Ovary (tissue), 10 donors: ENCODE measurements at places on chromosomes 1 and 21. TPM values are rescaled to one million over a fixed set of nuclear protein-coding genes. Genes with fewer than 3 reads are reported as not detected.

DNA sequence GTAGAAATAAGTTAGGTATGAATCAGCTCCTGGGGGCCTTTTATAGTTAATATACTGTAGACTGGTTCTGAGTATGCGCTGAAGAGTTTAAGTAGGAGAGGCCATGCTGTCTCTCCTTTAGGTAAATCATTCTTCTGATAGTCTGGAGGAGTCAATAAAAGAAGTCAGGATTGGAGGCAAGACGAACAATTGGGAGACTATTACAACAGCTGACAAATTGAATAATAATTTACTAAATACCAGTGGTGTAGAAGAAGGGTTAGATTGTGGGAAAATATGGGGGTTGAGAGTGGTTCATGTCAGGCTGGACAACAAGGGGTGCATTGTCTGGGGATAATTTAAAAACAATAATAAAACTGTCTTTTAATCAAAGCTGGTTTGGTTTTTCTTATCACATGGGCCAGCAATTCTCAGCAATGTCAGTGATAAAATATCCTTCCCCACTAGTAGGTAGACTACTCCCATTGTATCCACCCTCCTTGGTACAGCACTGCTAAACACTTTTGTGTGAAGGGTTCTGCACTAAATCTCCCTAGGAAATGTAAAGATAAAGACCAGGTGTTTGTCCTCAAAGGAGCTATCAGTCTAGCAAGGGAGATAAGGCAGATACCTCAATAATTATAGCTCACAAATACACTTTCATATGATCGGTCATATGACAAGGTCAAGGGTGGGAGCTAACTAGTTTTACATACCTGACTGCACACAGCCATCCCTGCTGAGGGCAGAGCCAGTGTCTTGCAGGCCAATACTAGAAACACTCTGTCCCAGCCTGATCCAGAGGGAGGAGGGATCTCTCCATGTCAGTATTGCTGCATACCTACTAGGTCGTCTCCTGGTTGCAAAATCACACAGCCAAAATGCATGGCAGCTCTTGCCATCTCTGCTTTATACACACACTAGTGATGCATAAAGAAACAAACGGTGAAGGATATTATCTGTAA is 299.7 kb downstream of the VAV3 start:
- H3K36me3 ChIP-seq, result no peaks in the 10 kb centered on the region
- H3K4me3 ChIP-seq, result no peak overlapping the region
- H3K27ac ChIP-seq, result no peak overlapping the region
- DNase-seq, result no peak
- no peaks in the 10 kb centered on the region for H3K27me3 ChIP-seq
- no peaks in the 10 kb centered on the region for H3K4me1 ChIP-seq

DNA sequence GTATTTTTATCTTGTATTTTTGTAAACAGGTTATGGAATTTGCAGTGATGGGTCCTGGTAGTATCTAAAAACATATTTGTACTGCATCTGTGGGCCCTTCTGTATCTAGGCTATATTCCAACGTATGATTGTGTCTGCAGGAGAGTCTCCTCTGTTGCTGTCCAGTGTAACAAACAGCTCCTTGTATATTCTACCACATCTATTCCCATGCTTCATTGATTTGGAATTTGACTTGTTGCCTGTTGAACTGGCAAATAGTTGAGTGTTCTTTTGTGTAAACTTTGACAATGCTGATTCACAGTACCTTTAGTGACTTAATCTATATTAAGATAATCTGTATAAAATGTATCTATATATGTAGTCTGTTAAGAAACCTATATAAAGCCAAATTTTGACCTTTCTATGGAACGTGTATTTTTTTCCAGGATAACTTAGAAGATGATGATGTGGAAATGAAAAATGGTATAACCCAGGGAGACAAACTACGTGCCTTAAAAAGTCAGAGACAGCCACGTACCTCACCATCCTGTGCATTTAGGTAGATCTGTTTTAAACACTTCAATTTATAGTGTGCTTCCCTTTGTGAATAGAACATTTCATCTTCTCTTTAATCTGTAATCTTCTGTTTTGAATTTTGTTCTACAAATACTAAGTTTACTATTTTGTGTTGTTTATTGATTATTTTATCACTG is 43.4 kb upstream of the GPR88 start:
- no peak for DNase-seq
- H3K4me3 ChIP-seq, result no peak overlapping the region
- H3K27ac ChIP-seq, result no peak overlapping the region
- no peaks in the 10 kb centered on the region for H3K4me1 ChIP-seq

GRCh38 chr21:36852864-36853263 is 113.6 kb downstream of the HLCS start:
- peaks cover 3% of the 10 kb centered on the region for H3K4me1 ChIP-seq
- no peaks in the 10 kb centered on the region for H3K36me3 ChIP-seq
- no peak for DNase-seq

- no peaks in the 10 kb centered on the region for H3K4me1 ChIP-seq
- no peak for DNase-seq
- no peak overlapping the region for H3K27ac ChIP-seq
- no peaks in the 10 kb centered on the region for H3K36me3 ChIP-seq
These were observed 79.4 kb downstream of the RPE65 start for GRCh38 chr1:68370101-68370915.

OR2T11 gene
- not detected for polyA plus RNA-seq

- no peaks in the 10 kb centered on the region for H3K36me3 ChIP-seq
- no peak overlapping the region for H3K4me3 ChIP-seq
- H3K27ac ChIP-seq, result no peak overlapping the region
These were observed 132.9 kb downstream of the SYF2 start for GRCh38 chr1:25099343-25099951.

- H3K27ac ChIP-seq, result no peak overlapping the region
- H3K4me3 ChIP-seq, result no peak overlapping the region
- no peak for DNase-seq
- no peaks in the 10 kb centered on the region for H3K4me1 ChIP-seq
- H3K36me3 ChIP-seq, result no peaks in the 10 kb centered on the region
- H3K27me3 ChIP-seq, result no peaks in the 10 kb centered on the region
These were observed 27.4 kb downstream of the QSOX1 start for GRCh38 chr1:180181996-180182642.

DNA sequence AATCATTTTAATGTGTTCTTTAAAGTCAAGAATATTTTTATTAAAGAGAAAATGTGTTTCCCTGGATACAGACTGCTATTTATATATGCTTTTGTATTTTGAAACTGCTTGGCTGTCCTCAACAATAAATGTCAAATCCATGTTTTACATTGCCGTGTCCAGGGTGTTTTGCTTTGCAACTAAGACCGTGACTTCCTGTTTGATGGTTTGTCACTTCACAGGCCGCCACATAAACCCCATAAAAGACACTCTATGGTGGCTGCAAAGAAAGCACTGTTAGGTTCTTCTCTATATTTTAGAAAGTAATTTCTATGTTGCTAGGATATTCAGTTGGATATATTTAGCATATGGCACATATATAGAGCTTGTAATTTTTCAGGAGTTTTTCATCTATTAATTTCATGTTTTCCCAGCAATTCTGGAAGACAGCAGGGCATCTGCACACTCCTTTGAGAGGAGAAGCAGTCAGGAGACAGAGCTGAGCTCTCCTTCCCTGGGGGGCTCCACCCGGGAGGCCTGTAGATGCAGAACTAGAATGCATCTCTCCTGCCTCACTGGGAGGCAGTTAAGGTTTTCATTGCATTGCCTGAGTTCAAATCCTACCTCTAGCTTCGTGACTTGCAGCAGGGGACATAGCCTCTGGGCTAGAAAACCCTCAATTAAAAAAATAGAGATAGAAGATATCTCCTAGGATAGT is 33.1 kb downstream of the PRDM2 start:
- H3K36me3 ChIP-seq, result no peaks in the 10 kb centered on the region
- no peak for DNase-seq
- H3K4me1 ChIP-seq, result peaks cover 18% of the 10 kb centered on the region
- no peak overlapping the region for H3K27ac ChIP-seq

ITLN2 gene
- polyA plus RNA-seq, result 7.6 TPM

DNA sequence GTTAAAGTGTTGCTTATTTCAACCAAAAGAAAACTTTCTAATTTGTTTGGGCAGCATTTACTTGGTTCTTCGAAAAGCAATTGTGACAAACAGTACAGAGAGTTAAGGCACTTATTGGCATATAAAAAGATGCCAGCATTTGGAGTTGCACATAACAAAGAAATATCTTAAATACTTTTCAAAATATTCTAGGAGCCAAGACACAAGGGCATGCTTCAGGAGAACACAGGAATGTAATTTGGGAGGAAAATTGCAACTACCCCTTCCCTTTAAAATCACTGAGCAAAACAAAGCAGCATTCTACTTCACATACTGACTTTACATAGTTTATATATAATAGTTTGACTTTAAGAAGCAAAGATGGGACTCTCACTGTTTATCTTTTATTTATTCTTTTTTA is 4.6 kb upstream of the TIE1 start:
- peaks cover 12% of the 10 kb centered on the region for H3K4me1 ChIP-seq
- H3K27me3 ChIP-seq, result no peaks in the 10 kb centered on the region
- H3K27ac ChIP-seq, result no peak overlapping the region
- no peak for DNase-seq
- no peaks in the 10 kb centered on the region for H3K36me3 ChIP-seq

PEX19 gene
- polyA plus RNA-seq, result 38.9 TPM

DNA sequence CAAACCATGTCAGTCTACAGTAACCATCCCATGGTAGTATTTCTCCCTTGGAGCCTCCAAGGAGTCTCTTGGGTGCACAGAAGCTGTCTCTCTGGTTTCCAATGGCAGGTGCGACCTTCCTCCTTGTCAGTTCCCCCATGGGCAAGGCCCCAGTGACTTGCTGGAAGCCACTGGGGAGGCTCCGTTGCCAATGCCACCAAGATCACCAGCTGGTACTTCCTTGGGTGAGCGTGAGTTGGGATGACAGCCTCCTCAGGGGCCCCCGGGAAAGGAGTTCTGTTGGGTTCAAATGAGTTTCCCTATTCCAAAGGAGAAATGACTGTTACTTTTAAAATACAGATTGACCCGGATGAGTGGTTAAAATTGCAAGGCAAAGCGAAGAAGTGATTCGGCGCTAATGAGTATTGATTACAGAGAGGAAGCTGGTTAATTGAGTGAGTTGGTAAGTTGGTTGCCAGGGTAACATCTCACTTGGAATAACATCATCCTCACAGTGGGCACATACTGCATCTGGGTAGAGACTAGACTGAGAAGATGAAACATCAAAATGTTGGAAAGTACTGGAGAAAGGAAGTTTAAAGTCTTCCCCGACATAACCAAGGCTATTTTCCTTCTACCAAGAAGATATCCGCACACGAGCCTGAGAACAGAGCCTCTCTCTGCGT is 53.0 kb upstream of the LAPTM5 start:
- H3K4me3 ChIP-seq, result no peak overlapping the region
- no peaks in the 10 kb centered on the region for H3K4me1 ChIP-seq
- no peak for DNase-seq
- no peaks in the 10 kb centered on the region for H3K27me3 ChIP-seq
- no peaks in the 10 kb centered on the region for H3K36me3 ChIP-seq

DNA sequence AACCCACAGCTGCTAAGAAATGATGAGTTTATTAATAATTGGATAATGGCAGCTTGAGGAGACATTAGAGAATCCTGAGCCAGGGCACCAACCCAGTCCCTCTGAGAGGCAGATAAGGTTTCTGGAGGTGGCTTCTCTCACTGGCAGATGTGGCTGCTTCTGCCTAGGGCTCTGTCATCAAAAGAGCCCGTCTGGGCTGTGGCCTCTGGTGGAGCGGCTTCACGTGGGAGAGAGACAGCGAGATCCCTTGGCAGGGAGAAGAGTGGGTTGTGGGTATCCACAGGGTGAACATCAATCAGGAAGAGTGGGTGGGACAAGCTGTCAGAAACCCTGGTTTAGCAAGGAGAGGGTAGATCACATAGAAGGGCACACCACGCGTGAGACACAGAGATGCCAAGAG is 30.0 kb downstream of the VWA5B1 start:
- no peaks in the 10 kb centered on the region for H3K36me3 ChIP-seq
- peaks cover 8% of the 10 kb centered on the region for H3K4me1 ChIP-seq
- H3K4me3 ChIP-seq, result no peak overlapping the region
- no peak overlapping the region for H3K27ac ChIP-seq
- DNase-seq, result no peak
- no peaks in the 10 kb centered on the region for H3K27me3 ChIP-seq

- H3K27me3 ChIP-seq, result no peaks in the 10 kb centered on the region
- DNase-seq, result peak; percentile 7
- no peaks in the 10 kb centered on the region for H3K4me1 ChIP-seq
- no peaks in the 10 kb centered on the region for H3K36me3 ChIP-seq
- no peak overlapping the region for H3K4me3 ChIP-seq
- H3K27ac ChIP-seq, result no peak overlapping the region
These were observed 68.0 kb downstream of the TRIM11 start for GRCh38 chr1:228338521-228339051.

DNA sequence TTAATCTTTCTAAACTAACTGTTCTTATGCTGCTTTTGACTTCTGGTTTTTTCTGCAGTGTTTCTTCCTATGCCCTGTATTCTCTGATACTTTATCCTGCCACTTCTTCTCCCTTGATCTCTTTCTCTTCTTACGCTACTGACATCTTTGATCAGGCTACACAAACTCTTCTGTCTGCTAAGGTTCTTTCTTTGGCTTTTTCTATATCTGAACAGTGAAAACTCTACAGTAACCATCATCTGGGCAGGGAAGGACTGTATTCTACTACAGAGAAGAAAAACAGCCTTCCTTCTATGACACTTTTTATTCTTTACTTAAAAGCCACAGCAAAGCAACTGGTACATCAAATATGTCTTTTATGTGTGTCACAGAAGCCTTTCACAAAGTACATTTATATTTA is 7.4 kb upstream of the NEXN start:
- no peaks in the 10 kb centered on the region for H3K36me3 ChIP-seq
- no peak for DNase-seq
- H3K27ac ChIP-seq, result no peak overlapping the region
- H3K4me3 ChIP-seq, result no peak overlapping the region

DNA sequence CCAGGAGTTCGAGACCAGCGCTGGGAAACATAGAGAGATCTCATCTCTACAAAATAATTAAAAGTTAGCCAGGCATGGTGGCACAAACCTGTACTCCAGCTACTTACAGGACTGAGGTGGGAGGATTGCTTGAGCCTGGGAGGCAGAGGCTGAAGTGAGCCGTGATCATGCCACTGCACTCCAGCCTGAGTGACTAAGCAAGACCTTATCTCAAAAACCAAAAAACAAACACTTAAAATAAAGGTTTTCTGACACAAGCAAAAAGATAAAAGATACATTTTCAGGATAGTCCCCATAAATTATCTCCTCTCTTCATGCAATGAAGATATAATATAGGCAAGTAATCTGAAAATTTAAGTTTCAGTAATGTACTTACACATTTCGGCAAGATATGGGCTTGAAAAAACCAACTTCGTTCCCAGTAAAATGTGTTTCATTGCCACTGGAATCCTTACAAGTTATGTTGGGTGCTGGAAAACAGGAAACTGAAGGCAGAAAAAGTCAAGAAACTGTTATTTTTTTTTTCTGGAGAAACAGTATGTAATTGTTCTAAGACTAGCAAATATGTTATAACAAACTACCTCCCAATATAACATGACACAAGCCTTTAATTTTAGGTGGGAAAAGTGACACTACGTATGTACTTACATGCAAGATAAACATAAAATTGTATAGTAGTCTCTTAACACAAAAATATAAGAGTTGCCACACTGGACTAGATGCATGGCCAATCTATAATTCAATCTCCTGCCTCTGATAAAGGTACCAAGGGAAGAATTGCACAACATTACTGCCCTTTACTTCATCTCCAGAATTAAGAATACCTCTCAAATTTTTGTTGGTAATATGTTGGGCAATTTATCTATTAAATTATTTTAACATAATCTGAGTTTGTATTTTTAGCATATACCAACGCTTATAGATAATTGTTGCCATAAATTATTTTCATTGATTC is 15.7 kb downstream of the TM2D1 start:
- no peak for DNase-seq
- no peaks in the 10 kb centered on the region for H3K36me3 ChIP-seq
- no peak overlapping the region for H3K4me3 ChIP-seq
- H3K27ac ChIP-seq, result no peak overlapping the region
- no peaks in the 10 kb centered on the region for H3K27me3 ChIP-seq

AMY1C gene
- not detected for polyA plus RNA-seq
